ENCODE measurements at places on chromosomes 7 and 10. TPM values are rescaled to one million over a fixed set of nuclear protein-coding genes. Genes with fewer than 3 reads are reported as not detected.

The MDFIC gene
- total RNA-seq = 12.0 TPM

The GHRHR gene
- total RNA-seq = 0.27 TPM

The CCZ1B gene
- 89.6 TPM for total RNA-seq

The SRGN gene
- total RNA-seq = 1,471 TPM

The SEM1 gene
- 269 TPM for total RNA-seq

The RSPH10B gene
- total RNA-seq = 0.09 TPM

The TBXAS1 gene
- 4.2 TPM for total RNA-seq

The AGBL3 gene
- 1.3 TPM for total RNA-seq

The ZNF853 gene
- 0.54 TPM for total RNA-seq

The ARHGAP22 gene
- 72.1 TPM for total RNA-seq

The KCP gene
- not detected for total RNA-seq

The ZNF485 gene
- total RNA-seq = 2.6 TPM

Data from endothelial cell of coronary artery (primary cell).